Epithelial cell of proximal tubule (primary cell): ENCODE measurements at places on chromosomes 12 and 14. TPM values are rescaled to one million over a fixed set of nuclear protein-coding genes. Genes with fewer than 3 reads are reported as not detected.

DNA sequence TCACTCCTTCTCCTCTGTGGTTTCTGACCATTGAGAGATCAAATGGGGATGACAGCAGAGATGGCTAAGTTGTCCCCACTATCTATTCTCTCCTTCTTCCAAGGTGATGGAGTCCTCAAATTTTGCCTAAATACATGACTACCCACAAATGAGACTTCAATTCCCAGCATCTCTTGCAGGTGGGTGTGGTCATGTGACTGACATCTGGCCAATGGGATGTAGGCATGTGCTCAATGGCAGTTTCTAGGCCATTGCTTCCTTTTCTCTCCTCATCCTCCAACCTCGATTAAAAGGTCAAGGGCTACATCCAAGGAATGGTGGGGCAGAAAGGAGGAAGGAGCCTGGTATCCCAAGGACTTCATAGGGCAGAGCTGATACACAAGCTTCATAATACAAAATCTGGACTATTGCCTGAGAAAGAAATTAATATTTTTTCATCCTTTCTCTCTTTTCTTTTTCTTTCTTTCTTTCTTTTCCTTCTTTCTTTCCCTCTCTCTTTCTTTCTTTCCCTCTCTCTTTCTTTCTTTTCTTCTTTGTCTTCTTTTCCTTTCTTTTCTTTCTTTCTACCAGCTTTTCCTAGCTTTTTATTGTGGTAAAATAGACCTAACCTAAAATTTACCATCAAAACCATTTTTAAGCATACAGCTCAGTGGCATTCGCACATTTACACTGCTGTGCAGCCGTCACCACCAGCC is 100.9 kb upstream of the PRB2 start:
- no peak for DNase-seq

- DNase-seq = no peak
Measured at GRCh38 chr12:111636209-111636945, 37.3 kb upstream of the ATXN2 start.

- DNase-seq = no peak
Measured at GRCh38 chr14:93926245-93926872, 785 bp upstream of the FAM181A start.

DNA sequence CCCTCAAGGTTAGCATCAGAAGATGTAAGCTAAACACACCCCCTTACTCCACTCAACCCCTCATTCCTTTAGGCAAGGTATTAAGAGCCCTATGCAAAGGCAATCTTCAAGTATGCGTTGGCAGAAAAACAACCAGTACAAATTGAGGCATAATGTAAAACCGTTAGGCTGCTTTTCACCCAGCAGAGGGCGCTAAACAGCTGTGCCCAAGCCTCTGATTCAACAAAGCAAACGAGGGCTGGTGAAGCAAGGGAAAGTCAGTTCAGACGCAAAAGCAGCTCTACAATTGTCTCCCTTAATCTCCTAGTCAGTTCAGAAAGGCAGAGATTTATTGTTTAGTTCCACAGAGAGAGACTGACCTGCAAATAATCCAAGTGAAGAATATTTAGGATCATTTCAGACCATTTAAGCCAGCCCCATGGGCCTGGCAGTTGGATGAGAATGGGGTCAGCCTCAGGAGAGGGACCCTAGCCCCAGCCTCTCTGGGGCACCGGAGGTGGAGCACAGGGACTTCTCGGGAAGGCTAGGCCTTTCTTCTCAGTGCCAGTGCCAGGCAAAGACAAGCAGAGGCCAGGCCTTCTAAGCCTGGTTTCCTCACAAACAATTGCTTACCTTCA is 23.5 kb downstream of the DCAF5 start:
- DNase-seq = peak; percentile 49

DNA sequence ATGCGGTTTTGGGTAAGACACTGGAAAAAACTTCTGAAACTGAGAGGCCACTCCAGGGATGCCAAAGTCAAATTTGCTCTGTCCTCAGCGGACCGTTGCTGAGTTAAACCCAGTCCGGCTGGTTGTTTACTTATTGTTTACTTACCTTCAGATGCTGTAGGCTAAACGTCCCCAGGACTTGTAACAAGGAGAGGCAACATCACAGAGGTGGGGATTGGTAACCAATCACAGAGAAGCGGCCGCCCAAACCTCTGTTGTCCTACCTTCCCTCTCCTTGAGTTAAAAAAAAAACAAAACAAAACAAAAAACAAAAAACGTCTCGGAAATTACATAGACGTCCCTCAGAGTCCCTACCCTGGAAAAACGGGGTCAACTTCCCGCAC is 380 bp downstream of the ANO2 start:
- no peak for DNase-seq

DNA sequence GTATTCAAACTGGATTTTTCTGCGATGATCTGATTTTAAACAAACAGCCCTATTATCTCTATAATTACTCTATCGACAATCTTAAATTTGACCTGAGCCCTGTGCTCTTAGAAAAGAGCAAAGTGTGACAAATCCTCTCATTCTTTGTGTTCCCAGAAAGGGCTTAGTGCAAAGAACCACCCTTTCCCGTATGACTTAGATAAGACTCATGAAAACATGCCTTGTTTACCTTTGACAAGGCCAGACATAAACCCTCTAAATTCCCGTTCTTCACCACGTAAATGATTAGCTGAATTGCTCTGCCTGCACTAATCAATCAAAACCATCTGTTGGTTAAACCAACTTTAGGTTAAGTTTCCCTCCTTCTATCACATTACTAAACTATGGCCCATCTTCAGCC is 285.7 kb upstream of the SEL1L start:
- no peak for DNase-seq

- no peak for DNase-seq
Measured at GRCh38 chr12:7793211-7793610, 4.0 kb downstream of the NANOG start.

GRCh38 chr14:99322731-99323599 is 51.0 kb upstream of the BCL11B start:
- DNase-seq = no peak

GRCh38 chr12:85527192-85527591 is 247.2 kb downstream of the ALX1 start:
- no peak for DNase-seq

DNA sequence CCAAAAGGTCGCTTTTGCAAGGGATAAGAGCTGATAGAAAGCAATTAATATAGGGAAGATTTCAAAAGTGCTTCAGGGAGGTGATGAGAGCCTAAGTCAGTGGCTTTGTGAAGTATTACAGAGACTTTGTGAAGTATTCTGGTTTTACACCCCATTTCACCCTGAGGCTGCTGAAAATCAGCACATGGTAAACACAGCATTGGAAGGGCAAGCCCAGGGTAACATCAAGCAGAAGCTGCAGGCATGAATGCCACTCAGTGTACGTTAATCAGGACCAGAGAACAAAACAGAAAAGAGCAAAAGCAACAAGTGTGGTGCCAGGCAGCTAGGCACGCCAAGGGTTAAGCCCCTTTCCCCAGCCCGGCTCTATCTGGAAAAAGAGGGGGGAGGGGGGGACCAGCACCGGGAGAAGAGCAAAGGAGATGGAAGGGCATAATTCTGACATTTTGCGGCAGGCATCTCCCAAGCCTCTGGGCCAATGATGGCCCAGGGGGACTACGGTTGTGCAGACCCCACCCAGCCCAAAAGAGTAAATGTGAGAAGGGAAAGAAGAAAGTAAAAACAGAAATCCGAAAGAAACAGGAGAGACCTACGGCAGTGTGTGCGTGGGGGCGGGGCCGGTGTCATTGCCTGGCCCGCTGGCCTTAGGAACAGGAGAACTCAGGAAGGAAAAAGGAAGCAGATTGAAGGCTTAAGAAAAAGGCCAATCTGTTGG is 58.9 kb downstream of the DHRS2 start:
- no peak for DNase-seq

- DNase-seq = no peak
Measured at GRCh38 chr12:5571115-5571514, 139.2 kb downstream of the NTF3 start.

DNA sequence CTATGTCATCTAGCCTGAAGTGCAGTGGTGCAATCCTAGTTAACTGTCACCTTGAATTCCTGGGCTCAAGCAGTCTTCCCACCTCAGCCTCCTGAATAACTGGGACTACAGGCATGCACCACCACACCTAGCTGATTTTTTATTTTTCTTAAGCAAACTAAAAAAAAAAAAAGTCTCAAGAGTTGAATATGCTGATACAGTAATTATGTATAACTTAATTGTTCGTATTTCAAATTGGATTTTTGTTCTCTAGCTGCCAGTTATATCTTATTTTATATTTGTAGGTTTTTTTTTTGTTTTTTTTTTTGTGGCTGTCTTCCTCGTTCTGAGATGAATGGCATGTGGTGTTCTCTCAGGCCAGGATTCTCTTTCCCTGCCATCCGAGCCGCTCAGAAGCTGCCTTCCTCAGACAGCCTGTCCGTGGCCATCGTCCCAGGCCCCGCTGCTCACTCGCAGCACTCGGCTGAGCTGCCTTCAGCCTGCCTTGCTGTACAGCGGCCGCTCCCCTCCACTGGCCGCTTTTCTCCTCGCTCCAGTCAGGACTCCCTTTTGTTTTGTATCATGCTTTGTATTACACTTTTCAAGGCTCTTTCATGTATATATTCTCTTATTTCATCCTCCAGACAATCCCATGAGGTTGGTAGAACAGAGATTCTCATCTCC is 53.3 kb downstream of the WDR20 start:
- no peak for DNase-seq

GRCh38 chr14:77130386-77130785 is 11.2 kb downstream of the ZDHHC22 start:
- DNase-seq = no peak

GRCh38 chr12:44930972-44931600 is 55.0 kb upstream of the NELL2 start:
- peak; percentile 15 for DNase-seq

DNA sequence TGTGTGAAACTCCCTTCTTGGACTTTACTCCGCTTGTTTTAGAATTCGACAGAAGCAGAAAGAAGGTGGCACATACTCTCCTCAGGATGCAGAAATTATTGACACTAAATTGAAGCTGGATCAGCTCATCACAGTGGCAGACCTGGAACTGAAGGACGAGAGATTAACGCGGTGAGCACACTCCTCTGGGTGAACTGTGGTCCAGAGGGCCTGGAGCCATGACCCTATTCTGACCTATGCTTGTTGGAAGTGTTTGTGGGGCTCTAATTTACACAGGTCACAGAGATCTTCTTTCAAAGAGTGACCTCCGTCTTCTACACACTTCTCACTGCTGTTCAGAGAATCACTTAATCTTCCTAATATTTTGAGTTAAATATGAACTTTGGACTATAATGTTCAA is 72.5 kb upstream of the MYF6 start:
- no peak for DNase-seq

DNA sequence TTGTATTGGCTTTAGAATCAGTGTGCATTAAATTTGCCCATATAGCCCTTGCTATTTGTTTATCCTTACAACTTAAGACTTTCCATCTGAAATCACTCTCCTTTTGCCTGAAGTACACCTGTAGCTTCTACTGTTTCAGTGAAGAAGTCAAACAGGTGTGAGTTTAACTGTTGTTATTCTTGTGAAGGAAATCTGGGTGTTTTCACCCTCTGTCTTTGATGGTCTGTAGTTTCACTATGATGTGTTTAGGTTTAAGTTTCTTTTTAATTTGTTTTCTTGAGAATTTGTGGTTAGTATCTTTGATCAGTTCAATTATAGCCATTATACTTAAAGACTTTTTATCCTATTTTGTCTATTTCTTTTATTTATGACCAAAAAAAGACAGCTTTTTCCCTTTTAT is 68.9 kb upstream of the BBS10 start:
- no peak for DNase-seq

DNA sequence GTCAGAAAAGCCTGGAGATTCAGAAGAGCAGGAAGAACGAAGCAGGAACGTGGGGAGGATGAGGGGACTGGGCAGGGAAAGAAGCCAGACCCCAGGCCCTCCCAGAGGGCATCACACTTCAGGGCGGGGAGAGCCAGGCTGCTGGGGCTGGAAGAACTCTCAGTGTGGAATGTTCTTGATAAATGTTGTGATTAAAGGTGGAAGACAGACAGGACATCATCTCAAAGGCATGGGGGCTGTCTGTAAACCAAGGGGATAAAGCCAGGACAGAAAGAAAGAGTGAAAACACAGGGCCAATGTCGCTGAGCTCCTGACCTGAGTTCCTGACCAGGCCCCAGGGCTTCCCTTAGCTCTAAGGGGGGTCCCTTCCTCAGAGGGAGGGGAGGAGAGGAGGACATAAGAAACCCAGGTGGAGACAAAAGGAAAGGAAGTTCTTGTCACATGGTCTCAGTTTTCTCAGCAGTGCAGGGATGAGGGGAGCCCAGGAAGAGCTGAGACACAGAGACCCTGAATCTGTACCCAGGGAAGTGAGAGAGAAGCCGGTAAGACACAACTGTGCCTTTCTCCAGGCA is 56.3 kb downstream of the SETD3 start:
- no peak for DNase-seq

DNA sequence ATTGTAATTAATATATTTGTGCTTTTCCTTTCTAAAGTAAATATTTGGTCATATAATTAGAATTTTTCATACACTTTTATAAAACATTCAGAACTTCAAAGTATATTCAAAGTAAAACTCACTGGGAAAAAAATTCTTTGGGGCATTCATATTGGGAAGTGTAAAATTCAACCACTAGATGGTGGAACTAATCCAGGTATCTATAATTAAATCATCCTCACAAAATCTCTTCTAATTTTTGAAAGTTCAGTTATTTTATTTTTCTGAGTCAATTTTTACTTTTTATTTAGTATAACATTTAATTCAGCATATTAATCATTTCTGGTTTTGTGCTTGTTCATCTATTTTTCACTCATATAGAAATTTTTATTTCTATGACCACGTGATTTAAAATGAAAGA is 81.0 kb downstream of the NTS start:
- DNase-seq = no peak

DNA sequence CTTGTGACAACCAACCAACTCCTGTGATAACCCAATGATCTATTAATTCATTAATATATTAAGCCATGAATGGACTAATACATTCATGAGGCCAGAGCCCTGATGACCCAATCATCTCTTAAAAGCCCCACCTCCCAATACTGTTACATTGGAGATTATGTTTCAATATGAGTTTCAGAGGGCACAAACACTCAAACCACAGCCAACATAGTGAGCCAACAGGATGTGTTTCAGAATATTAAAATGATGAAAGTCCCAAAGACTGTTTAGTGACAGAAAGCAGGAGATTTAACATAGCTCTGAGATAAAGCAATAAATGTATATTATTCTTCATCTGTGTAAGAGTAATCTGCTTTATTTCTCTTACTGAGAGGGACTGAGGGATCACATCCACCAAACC is 71.7 kb downstream of the PTPRO start:
- DNase-seq = no peak

GRCh38 chr12:66269757-66270383 is 32.4 kb upstream of the HELB start:
- no peak for DNase-seq

DNA sequence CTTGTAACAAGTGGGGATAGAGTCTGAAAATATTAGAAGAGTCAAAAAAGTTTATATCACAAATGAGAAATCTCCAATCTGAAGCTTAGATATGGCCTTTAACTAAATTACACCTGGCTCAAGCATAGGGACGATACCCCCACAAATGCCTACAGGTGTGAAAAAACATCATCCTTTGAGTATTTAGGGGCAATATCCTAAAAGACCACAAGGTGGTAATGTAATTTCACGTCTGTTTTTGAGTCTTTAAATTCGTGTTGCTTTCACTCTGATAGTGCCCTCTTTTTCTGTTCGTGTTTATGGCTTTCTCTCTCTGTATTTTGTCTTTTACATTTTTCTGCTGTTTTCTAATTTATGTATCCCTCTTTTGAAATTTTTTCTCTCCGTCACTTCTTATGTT is 84.3 kb downstream of the ETNK1 start:
- no peak for DNase-seq

Gene RTN1
- total RNA-seq = 0.35 and 0.51 TPM in 2 replicates

Gene TM9SF1
- total RNA-seq = 54.4 and 84.1 TPM in 2 replicates

Gene RHOJ
- total RNA-seq = 0.23 and 0.43 TPM in 2 replicates

Gene KRT72
- total RNA-seq = not detected in 2 replicates

Gene BHLHE41
- total RNA-seq = 1.3 and 5.2 TPM in 2 replicates

Gene EIF2S3B
- total RNA-seq = 0.94 and 2.9 TPM in 2 replicates
